ENCODE measurements at places on chromosomes 7 and 10.

GRCh38 chr7:11896663-11897062 lies 64.7 kb upstream of the THSD7A start:
- no peak for DNase-seq

DNA sequence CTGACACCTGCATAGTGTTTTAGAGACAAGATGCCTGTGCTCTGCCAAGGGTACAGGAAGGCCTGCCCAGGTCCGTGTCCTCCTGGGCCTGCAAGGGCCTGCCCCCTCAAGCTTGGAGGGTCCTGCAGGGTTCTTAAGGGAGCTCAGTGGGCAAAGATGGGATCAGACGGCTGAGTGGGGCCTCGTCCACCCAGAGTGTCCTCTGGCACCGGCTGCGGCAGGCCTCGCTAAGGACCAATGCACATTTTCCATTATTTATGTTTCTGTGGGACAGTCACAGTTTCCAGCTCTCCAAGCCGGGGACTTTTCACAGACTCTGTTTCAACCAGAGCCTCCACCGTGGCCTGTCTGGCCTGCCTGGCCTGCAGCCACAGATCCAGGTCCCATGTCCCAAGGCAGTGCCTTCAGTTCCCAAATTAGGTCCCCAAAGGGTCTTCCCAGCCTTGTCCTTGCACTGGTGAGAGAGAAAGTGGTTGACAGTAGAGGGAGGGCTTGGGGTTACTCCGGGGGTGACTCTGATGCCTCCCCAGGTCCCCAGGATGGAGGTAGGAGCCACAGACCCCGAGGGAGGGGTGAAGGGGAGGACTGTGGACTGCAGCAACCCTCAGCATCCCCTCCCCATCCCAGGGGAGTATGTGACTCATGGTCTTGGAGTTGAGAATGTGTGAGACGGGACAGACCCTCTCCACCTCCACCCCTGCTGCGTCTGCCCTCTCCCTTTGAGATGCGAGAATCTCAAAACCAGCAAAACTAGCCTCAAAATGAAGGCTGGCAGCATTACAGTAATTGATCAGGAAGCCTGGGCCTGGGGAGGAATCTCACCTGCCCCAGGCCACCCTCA lies 14.8 kb downstream of the MYL10 start:
- no peak for DNase-seq

DNA sequence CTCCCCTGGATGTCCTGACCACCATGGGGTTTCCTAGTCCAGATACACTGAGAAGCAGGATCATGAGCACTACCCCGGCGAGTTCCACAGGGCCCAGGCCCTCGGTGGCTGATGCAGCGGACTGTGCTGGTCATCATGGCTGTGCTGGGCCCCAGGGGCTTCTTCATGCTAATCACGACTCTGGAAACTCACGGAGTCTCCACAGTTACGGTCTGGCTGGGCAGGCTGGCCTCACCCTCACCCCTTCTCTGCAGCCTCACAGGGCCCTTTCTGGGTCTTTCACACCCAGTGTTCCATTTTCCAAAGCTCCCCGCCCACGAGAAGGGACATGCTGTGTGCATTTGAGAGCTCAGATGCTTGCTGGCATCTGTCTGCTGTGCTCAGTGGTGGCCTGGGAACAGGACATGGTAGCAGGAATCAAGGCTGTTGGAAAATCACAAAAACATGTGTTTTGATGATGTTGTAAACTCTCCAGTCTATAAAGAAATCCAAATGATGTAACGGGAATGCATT lies 119.0 kb downstream of the PTPN20 start:
- no peak for DNase-seq

DNA sequence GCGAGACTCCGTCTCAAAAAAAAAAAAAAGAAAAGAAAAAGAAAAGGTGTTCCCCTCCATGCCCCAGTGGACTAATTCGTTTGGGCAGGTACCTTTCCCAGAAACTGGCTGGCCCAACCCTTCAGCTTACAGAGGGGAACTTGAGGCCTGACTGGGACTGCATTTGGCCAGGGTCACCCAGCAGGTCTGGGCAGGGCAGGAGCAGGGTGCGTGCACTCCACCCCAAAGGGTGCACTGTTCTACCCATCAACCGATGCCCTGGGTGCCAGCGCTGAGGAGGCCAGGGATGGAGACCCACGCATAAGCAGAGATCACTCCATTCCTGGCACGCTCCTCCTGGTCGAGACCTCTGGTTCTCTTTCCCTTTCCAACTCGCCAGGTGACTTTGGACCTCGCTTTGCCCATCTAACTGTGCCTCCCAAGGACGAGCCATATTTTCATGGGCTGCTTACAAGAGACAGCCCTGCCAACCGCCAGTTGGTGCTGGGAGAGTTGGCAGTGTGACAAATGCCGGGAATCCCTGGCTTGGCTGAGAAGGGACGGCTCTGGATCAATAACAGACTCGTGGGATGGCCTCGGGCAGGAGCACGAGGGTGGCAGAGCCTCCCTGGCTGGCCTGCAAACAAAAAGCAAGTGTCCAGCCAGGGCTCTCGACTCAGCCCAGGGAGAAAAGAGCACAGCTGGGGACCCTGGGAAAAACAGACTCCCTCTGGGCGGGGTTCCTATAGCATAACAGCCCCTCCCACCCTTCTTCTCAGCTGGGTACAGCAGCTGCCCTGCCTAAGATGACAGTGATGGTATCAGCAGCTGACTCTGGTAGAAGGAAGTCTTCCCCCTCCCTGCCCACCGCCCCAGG lies 7.9 kb downstream of the HSPB1 start:
- DNase-seq, result no peak

GRCh38 chr7:87565877-87566276 lies 34.8 kb downstream of the ABCB1 start:
- DNase-seq, result no peak

- DNase-seq, result no peak
These were observed 151.5 kb downstream of the RNF216 start for GRCh38 chr7:5629941-5630340.

DNA sequence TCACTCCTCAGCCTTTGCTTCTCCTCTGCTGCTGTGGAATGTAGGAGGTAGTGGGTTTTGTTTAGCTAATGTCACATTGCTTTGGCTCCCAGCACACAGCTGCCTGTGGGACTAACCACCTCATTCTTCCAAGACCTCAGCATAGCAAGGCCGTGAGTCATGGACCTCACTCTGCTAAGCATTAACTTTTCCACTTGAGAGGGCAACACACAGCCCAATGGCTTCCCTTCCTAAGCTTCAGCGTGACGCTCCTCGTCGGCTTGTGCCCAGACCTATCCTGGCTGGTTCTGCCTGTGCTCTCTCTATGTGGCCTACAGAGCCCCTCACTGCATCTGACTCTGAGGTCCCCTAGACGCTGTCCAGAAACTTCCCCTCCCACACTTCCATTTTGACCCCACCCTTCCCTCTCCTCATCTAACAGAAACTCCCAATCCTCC lies 23.3 kb downstream of the MYOF start:
- no peak for DNase-seq

GRCh38 chr7:148058753-148059152 lies 531.8 kb upstream of the C7orf33 start:
- DNase-seq, result no peak

GRCh38 chr7:42876182-42877068 lies 35.4 kb downstream of the C7orf25 start:
- DNase-seq, result peak; percentile 25

DNA sequence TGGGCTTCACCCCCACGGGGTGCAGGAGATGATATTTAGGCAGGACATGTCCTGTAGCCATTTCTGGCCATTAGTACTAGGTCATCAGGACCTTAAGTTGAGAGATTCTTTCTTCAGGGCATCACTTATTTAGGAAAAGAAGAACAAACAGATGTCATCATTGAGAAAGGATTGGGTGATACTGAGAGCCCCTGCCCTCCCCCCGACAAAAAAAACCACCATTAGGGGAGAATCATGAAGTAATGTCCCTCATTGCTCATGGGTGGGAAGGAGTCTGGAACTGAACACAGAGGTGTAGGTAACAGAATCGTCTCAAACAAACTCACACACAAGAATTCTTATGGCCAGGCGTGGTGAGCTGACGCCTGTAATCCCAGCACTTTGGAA lies 6.4 kb upstream of the ORAI2 start:
- DNase-seq, result no peak

GRCh38 chr7:156566812-156567549 lies 73.6 kb upstream of the RNF32 start:
- DNase-seq, result no peak

GRCh38 chr7:153091477-153091876 lies 331.9 kb downstream of the ACTR3B start:
- DNase-seq, result no peak

GRCh38 chr7:91085175-91085574 lies 179.1 kb upstream of the FZD1 start:
- no peak for DNase-seq

- DNase-seq, result no peak
These were observed 126.7 kb downstream of the RGS10 start for GRCh38 chr10:119415536-119416503.

DNA sequence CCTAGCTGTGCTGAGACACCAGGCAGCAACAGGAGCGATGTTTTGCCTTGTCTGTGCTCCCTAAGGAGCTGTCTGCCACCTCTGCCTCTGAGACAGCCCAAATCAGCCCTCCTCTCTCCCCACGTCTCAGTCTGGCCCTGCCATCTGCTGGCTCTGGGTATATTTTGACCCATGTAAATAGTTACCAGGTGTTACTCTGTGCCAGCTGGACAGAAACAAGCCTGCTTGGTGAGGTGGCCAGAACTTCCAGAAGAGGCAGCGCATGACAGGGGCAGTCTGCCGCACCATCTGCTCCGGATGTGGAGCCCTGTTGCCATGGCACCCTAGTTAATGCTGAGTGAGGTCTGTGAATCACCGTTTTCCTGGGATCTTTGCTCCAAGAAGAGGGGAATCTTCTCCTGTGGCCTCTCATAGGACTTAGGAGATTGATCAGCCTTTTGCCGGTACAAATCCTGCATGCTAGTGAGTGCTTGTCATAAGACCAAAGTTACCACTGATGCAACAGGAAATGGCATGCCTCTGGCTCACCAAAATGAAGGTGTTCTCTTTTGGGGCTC lies 31.8 kb downstream of the GSTO2 start:
- no peak for DNase-seq

DNA sequence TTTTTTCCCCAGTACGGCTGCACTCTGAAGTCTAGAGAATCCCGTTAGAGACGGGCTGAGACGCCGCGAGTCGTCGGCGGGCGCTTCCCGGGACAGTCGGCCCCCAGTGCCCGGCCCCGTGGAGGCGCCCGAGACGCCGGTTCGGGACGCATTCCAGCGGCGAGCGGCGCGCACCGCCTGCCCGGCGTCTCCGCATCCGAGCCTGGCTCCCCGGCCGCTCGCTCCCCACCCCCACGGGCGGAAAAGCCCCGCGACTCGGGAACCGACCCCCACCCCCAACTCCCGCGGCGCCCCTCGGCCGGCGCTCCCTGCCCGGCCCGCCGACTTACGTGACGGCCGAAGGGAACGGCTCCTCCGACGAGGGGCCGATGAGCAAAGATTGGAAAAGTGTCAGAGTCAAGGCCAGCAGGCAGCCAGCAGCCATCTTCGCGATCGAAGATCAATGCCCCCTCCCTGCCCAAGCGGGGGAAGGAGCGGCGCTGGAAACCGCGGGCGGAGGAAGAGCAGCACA lies 486 bp downstream of the CACNA2D1 start:
- no peak for DNase-seq

DNA sequence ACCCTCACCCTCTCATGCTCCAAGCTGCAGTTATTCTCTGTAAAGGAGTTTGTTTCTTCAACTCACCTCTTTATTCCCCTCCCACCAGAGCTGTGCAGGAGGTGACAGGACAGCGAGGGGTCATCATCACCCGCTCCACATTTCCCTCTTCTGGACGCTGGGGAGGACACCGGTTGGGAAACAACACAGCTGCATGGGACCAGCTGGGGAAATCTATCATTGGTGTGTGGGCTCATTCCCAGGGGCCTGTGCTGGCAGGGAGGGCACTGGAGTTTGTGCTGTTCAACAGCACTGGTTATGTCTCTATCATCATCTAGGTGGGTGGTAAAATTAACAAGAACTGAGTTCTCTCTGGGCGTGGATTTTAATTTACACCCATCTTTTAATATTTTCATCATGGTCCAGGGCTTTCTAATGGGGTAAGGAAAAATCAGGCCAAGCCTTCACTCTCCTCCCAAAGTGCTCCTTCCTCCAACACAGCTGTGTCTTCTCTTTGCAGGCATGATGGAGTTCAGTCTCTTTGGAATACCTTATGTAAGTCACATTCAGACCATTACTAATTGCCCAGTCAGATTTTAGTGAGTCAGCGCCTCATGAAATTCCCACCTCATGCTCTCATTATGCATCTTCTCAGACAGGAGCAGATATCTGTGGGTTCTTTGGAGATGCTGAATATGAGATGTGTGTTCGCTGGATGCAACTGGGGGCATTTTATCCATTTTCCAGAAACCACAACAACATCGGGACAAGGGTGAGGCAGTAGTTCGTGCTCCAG lies 61.6 kb downstream of the PRSS58 start:
- no peak for DNase-seq

All from naive B cell (primary cell).